ENCODE measurements at places on chromosomes 4 and X.

GRCh38 chrX:125436855-125437254, 117.2 kb downstream of the TEX13C start:
- no peak for DNase-seq

GRCh38 chr4:136823020-136823419, 709.3 kb downstream of the PCDH18 start:
- DNase-seq, result no peak

- DNase-seq, result no peak
These were observed 242.4 kb downstream of the FRAS1 start for GRCh38 chr4:78299565-78299972.

- DNase-seq, result no peak
These were observed 19.0 kb downstream of the NKX6-1 start for GRCh38 chr4:84480082-84480481.

DNA sequence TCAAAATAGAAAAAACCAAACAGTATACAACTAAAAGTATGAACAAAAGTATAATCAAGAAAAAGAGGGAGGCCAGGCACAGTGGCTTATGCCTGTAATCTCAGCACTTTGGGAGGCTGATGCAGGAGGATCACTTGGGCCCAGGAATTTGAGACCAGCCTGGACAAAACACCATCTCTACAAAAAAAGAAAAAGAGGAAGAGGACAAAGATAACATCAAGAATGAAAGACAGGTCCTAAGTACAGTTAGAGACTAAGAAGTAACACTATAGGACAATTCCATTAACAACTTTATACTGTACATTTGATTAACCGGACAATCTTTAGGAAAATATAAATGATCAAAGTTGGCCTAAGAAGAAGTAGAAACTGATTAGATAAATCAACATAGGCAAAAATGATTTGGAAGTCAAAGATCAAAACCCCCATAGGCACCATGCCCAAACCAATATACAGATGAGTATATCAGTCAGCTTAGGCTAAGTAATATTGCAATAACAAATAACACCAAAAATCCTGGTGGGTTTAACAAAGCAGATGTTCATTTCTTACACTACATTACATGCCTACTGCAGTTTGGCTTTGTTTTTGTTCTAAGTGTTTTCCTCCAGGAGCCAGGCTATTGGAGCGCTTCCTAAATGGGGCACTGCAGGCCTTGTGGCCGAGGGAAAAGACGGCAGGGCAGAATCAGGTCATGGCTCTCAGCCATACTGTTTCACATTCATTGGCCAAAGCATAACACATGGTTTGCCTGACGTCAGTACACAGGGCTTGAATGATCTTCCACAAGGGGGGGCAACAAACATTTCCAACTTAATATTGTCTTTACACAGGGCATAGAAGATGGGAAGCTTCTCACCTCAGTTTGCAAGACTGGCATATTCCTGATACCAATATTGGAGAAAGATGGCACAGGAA, 42.2 kb upstream of the HGFAC start:
- DNase-seq, result no peak

GRCh38 chr4:156228676-156229075, 275.0 kb upstream of the CTSO start:
- DNase-seq, result no peak

GRCh38 chr4:75254745-75255144, 259.5 kb downstream of the RCHY1 start:
- no peak for DNase-seq

- DNase-seq, result peak; percentile 76
These were observed 342.4 kb downstream of the BCOR start for GRCh38 chrX:39755143-39756032.

- no peak for DNase-seq
These were observed 547.0 kb downstream of the ARAP2 start for GRCh38 chr4:35697210-35697736.

GRCh38 chr4:4670869-4671268, 129.0 kb upstream of the STX18 start:
- no peak for DNase-seq

DNA sequence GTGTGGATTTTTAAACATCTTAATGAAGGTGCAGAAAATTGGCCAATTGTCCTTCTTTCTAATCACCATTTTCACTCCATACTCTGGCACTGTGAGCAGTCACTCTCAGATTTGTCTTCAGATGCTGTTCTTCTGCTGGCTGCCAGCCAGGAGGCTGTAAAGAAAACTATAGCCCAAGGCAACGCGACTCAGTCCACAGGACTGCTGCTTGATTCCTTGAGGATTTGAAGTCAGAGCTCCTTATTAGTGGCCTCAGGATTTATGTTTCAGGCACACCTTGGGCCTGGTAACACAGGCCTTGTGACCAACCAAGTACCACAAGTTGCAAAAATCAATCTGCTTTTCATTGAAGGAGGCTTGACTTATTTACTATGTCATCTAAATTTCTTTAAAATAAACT, 342.6 kb downstream of the GPM6A start:
- no peak for DNase-seq

DNA sequence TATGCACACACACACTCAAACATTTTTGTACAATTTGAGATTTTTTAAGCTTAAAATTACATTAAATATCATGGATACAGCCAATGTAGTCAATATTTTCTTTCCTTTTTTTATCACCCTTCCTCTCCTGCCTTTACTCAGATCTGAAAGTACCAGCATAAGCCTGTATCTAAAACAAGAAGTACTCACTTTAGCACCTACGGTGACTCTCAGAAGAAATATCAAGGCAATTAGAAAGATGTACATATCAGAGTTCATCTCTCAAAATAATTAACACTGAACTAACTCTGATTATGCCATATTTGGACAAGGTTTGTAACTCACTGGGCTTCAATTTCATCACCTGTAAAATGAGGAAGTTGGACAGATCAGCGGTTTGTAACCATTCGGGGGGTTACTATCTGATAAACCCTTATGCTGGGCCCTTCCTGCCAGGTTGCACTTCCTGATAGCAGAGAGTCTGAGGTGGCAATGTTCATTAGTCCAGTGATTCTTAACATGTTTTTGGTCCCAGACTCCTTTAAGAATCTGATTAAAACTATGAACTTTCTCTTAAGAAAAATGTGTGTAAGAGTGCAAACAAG, 5.7 kb upstream of the GPR174 start:
- no peak for DNase-seq

DNA sequence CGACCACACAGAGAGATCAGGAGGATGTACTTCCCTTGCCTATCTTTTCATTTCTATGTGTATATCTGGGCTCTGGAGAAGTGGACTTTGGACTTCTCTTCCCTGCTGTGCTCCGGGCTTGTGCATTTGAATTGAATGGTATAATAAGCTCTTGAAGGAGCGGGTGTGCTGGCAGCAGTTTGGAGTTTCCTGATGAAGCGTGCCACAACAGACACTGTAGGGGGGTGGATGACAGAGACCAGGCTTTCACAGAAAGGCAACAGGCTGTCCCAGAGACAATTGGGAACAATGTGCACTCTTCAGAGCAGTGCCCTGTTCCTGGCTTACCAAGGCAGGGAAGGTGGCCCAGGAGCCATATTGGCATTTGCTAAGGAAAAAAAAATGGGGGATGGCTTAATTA, 170.1 kb downstream of the FRMPD4 start:
- DNase-seq, result no peak

- no peak for DNase-seq
These were observed 140.6 kb downstream of the GPM6A start for GRCh38 chr4:175671491-175671934.

GRCh38 chrX:30085571-30085970, 129.8 kb upstream of the MAGEB2 start:
- DNase-seq, result no peak

GRCh38 chr4:6680372-6681034, 13.2 kb upstream of the S100P start:
- DNase-seq, result no peak

GRCh38 chr4:1337376-1337831, 9.6 kb upstream of the UVSSA start:
- DNase-seq, result no peak

DNA sequence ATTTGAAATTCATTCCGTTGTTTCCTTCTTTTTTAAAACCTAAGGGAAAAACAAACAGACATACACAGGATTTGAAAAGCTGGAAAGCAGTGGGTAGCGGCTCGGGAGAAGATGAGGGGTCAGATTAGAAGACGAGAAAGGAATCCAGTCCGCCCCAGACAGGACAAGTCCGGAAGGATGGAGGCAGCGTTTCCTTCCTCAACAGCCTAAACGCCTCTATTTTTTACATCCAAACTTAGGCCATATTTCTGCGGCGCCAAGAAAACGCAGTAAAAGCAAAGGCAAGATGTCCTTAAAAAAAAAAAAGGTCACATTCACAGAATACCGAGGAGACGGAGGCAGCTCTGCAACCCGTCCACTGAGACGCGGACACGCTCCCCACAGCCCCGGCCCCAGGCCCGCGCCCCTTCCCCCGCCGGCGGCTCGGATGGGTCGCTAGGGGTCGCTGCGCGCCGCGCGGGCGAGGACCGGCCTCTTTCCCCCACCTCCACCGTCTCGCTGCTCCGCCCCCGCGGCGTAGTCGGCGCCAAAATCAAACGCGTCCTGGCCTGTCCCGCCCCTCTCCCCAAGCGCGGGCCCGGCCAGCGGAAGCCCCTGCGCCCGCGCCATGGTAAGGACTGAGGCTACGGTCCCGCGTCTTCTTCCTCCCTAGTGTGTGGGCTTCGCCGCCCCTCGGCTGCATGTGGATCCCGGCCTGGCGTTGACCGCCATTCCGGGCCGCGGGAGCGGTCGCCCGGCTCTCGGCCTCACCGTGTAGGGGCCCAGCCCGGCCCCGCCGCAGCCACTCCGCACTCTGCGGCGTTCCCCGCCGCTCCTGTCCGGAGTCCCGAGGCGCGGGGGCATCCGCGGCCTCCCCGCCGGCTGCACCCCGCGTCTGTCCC, at the start of gene MND1:
TSS of gene MND1 (plus strand) at position 558 of the 881 bp plus-strand sequence. CDS start at position 608, 50 bp downstream.
- DNase-seq, result no peak

DNA sequence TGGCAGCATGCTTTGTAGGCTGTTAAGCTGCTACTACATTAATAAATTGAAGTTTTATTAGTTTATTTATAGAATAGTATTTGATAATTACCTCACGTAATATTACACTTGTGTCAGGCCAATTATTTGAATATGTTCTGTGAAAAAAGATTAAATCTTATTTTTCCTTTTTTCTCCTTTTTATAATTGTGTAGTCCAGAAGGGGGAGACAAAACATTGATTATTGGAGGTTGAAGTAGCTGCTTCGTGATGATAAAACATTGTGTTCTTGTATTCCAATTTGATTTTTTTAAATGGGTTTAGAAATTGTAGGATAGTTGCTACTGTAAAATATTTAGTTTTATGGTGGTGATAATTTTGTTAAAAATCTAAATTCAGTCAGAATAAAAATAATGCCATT, 85.7 kb downstream of the DIAPH2 start:
- DNase-seq, result no peak

GRCh38 chr4:8721621-8722020, 129.1 kb downstream of the CPZ start:
- DNase-seq, result no peak

GRCh38 chr4:126748736-126749135, 884.0 kb upstream of the INTU start:
- DNase-seq, result no peak
